Common myeloid progenitor, CD34-positive (primary cell): ENCODE measurements at places on chromosomes 3 and 15.
A peak's percentile ranks its signal among the peaks of the same experiment; 100 is the strongest.

DNA sequence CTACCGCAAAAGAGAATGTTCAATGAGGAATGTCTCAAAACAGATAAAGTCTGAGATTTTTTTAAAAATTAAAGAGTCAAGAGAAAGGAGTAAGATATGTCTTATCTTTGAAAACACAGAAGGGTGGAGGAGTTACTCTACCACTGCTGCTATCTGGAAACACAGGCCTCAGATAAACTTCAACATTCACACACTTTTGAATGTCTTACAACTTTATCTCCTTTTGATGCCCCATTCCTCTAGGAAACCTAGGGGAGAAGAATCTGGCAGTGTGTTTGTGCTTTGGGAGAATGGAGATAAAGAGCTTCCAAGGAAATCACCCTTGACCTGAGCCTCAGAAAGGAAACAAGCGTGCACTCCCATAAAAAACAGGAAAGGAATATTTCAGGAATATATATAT lies 468.2 kb downstream of the PLOD2 start:
- DNase-seq, result no peak

DNA sequence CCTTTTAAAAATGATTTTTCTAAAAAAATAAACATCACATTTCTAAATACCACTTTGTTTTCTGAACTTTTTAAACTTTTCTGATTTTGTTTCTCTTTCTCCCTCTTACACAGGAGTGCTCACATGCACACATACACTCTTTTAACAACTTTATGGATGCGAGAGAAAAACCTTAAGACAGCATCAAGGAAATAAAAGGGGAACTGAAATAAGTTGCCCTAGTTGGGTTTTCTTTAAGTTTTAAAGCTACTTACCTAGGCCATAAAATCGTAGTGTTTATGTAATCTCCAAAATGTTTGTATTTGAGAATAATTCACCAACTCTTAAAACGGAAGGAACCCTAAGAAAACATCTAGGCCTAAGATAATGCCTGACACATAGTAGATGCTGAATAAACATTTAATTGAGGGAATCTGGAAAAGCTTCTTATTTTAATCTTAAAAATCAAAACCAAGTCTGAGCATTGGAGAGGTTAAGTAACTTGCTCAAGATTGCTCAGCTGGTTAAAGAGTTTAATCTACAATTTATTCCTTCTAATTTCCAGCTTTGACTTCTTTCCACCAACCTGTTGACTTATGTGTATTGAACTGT lies 1.2 kb upstream of the BBX start:
- DNase-seq, result no peak

GRCh38 chr3:39467394-39468107 lies at the start of gene MOBP:
TSS of gene MOBP (plus strand) at chr3:39467680. CDS start at chr3:39502070, 34,390 bp downstream.
- DNase-seq, result no peak

GRCh38 chr3:119717520-119717919 lies 14.7 kb downstream of the CFAP91 start:
- no peak for DNase-seq

- no peak for DNase-seq
Observed at GRCh38 chr15:26096581-26096980, 233.5 kb upstream of the ATP10A start.

DNA sequence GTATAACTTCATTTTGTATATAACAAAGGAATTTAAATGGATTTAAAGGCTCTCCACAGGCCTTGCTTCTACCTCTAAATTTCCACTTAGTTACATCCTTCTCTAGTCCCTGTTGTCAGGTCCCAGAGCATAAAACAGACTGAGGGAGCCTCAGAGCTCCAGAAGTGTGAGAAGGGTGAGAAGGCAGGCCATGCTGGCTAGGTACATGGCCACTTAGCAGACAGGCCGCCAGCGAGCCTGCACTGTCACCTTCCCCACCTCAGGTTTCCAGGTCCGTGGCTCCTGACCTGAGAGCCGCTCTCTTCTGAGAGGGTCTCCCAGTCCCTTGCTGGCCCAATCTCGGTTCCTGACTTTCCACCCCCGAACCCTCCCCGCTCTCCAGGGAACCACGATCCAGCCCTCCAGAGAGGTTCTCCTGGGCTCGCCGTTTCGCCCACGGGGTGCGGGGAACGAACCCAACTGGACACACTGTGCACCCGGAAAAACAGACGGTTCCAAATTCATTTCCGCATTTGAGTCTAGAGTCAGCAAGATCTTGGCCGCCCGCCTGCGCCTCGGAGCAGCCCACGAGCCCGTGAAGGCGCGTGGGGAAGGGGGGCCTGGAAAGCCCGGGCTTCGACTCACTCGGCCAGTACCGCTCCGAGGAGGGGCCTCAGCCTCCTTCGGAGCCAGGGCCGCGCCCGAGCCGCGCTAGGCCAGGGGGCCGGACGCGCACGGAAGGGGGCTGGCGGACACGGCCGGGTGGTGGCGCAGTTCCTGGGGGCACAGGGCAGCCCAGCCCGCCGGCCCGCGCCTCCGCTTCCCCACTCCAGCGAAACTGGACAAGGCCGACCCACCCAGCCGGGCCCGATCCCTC lies 16.7 kb upstream of the SOX2 start:
- DNase-seq, result no peak

DNA sequence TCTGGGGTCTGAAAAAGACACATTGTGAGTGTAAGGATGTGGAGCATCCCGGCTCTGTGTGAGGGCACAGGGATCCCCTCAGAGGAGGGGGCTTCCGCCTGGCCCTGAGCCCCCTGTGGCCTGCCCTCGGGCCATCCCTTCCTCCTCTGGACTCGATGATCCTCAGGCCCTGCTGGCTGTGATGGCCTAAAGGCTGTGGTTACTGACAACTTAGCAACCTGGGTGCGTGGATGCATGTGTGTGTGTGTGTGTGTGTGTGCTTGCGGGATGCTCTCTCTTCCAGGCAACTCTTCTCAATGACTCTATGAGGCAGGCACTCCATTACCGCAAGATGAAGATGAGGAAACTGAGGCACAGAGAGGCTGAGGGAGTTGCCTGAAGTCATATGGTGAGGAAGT lies 66.0 kb downstream of the ASB7 start:
- no peak for DNase-seq

GRCh38 chr3:120649830-120650233 lies 32.2 kb downstream of the HGD start:
- DNase-seq, result no peak

DNA sequence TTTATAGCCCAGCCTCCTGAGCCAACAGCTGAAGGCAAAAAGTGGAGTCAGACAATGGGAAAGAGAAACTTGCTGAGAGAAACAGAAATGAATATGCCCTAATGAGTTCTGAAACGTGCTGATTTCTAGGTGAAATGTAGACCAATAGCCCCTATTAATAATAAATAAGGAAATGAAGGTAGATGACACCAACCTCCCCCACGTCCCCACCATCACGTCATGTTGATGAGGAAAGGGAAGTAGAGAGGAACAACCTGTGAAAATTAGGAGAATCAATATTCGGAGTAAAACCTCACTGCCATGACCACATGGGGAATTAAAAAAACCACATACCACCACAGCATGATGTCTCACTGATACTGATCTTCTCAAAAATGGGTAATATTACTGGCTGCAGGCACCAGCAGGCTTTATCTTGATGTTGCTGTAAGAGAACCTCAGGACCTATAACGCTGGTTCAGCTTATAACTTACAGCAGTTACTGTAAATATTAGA lies 64.0 kb downstream of the KAT2B start:
- DNase-seq, result peak; percentile 61

GRCh38 chr3:115553796-115554486 lies 69.4 kb upstream of the GAP43 start:
- no peak for DNase-seq

DNA sequence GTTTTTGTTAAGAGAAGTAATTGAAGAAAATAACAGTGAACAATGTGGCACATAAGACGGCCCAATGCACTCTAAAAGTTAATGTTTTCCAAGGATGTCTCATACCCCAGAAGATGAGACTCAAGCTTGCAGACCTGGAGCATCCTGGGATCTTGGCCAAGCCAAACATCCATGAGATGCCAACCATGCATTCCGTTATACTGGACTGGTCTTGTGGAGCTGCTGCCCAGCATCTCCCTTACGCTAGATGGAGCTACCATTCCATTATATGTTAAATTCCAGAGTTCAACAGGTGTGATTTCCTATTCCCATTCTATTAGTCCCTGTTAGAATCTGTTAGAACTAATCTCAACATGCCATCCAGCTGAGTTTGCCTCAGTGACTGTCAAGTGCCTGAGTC lies 181.8 kb downstream of the PDCD6IP start:
- DNase-seq, result peak; percentile 18

- no peak for DNase-seq
Observed at GRCh38 chr3:128499724-128500275, 6.8 kb upstream of the GATA2 start.

- peak; percentile 3 for DNase-seq
Observed at GRCh38 chr15:95365511-95366107, 964.9 kb upstream of the NR2F2 start.

- DNase-seq, result no peak
Observed at GRCh38 chr3:150447631-150448465, 39.8 kb downstream of the TSC22D2 start.

- no peak for DNase-seq
Observed at GRCh38 chr3:178492491-178492890, 43.7 kb upstream of the KCNMB2 start.

DNA sequence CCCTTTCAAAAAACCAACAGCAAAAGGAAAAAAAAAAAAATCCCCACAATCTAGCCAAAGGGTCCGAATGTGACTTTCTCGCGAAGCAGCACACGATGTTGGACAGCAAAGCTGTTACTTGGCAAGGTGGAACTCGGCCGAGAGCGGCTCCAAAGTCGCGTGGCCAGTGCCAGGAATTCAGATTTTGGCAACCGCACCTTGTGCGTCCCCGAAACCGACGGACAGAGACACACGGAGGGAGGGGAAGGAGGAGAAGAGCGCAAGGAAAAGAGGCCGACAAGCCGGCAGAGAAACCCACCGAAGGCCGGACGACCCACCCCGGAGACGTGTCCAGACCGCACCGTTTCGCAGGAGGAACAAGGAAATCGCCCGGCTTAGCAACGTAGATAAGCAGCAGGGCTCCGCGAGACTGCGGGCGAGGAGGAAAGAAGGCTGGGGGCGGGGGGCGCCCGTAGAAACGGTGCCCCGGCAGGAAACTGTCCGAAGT lies 517.3 kb downstream of the MECOM start:
- peak; percentile 76 for DNase-seq

GRCh38 chr3:6860149-6860953 lies 564 bp upstream of the GRM7 start:
- no peak for DNase-seq

DNA sequence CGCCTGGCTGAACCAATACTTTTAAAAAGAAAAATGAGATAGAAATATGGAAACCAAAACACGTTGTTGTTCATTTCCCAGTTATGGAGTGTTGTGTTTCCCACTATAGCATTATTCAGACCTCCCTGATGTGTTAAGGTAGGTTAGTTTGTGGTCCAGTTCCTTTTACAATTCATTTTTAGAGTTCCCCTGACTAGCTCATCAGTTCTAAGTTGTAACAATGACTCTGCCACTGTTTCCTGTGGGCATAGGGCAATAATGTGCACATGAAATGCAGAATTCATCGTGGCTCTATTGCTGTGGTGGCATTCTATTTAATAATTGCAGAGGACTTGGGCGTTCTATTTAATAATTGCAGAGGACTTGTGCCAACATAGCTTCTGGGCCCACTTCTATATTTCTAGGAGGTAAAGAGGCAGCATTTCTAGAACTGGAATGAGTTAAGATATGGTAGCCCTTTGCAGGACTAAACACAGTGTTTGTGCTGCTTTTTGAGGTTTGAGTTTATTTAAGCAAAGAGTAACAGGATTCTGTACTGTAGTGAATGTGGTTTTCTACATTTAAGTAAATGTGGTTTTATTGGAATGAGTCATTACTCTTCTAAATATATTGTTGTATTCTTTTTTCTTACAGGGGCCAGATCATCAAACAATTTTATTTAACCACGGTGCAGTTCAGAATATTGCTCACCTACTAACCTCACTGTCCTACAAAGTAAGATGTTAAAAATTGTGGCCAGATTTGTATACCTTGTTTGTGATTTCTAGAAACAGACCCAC lies 47.5 kb downstream of the ARMC8 start:
- peak; percentile 12 for DNase-seq

- DNase-seq, result no peak
Observed at GRCh38 chr3:158568784-158569183, 2.2 kb upstream of the MLF1 start.

DNA sequence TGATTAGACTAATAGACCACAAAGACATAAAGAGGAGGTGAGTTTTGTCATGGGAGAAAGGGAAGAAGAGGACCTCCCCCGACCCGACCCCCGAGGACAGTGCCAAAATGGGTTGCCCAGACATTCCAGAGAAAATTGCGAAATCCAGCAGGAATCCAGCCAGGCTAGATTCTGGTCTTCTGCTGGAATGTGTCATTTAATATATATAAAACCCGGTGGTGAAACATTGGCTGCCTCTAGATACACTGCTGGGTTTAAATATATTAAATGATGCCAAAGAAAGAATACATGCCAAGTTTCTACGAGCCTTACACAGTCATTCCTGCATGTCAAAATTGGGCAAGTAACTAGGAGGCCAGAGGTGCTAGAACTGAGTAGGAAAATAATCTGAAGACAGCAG lies 45.3 kb upstream of the SPESP1 start:
- DNase-seq, result no peak

- DNase-seq, result no peak
Observed at GRCh38 chr3:67349551-67350174, 304.7 kb downstream of the SUCLG2 start.

- peak; percentile 65 for DNase-seq
Observed at GRCh38 chr3:38165722-38166387, 518 bp downstream of the OXSR1 start.

DNA sequence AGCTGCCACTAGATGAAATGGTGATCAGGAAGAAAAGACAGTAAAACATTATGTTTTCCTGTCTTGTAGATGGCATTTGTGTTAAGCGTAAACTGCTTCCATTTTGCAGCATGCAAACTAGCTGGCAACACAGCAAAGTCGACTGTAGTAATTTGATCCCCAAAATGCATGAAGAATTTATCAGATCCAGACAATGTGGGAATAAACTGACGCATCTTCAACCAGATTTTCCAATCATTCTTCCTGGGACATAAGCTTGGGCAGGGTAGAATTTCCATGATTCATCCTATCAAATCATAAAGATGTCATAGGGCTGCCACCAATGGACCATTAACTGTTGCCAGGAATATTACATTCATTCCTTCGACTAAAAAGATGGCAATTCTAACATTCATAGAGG lies 260.3 kb downstream of the ERC2 start:
- no peak for DNase-seq

- no peak for DNase-seq
Observed at GRCh38 chr3:183031826-183032225, 51.5 kb upstream of the DCUN1D1 start.

DNA sequence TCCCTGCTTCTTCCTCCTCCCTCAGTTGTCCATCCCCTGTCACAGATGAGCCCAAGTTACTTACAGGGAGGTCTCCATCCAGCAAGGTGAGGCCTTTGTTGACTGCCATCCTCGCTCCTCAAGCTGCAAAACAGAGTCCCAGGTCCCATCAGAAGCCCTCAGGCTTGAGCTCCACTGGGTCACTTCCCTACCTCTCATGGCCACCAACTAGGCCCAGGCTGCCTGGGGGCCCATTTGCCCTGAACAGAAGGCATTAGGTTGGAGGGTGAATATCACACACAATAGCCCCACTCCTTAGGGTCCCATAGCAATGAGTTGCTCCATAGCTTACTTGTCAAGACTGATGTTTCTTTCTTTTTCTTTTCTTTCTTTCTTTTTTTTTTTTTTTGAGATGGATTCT lies 1.8 kb downstream of the PLIN1 start:
- no peak for DNase-seq

GRCh38 chr3:33217866-33218445 lies 654 bp downstream of the SUSD5 start:
- no peak for DNase-seq

- DNase-seq, result no peak
Observed at GRCh38 chr15:70799667-70800450, 36.5 kb upstream of the UACA start.

- DNase-seq, result peak; percentile 12
Observed at GRCh38 chr3:107441617-107442016, 64.4 kb downstream of the CCDC54 start.
